ENCODE measurements at places on chromosomes 16 and 17. TPM values are rescaled to one million over a fixed set of nuclear protein-coding genes. Genes with fewer than 3 reads are reported as not detected.

RNFT1 gene
- 15.8 TPM for total RNA-seq

GRCh38 chr17:77459018-77459755, 318.4 kb downstream of the SEC14L1 start:
- no peak for DNase-seq

- no peak for DNase-seq
Measured at GRCh38 chr16:60041671-60042070, 1307.6 kb upstream of the GOT2 start.

- no peak for DNase-seq
Measured at GRCh38 chr17:45823598-45823997, 21.1 kb upstream of the SPPL2C start.

- no peak for DNase-seq
Measured at GRCh38 chr17:73380439-73381106, 68.8 kb upstream of the CDC42EP4 start.
